Upper lobe of left lung (tissue), 6 donors: ENCODE measurements at places on chromosomes 11 and 22. TPM values are rescaled to one million over a fixed set of nuclear protein-coding genes. Genes with fewer than 3 reads are reported as not detected.
A peak's percentile ranks its signal among the peaks of the same experiment; 100 is the strongest.

DNA sequence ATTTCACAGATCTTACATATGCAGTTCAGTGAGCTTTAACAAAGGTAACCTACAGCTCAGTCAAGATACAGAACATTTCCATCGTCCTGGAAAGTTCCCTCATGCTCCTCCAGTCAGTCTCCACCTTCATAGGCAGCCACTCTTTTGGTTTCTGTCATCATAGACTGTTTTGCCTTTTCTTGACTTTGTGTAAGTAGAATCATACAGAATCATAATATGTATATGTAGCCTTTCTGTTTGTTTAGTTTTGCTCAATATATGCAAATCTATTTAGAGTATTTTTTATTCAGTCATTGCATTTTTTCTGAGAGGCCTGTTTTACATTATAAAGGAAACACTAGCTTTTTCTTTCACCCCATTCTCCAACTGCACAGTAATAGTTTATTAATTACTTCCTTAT is 15.0 kb upstream of the DNAJB7 start:
- H3K27me3 ChIP-seq = no peaks in the 10 kb centered on the region
- no peak overlapping the region for H3K27ac ChIP-seq
- H3K36me3 ChIP-seq = peaks cover 4% of the 10 kb centered on the region
- no peak overlapping the region for H3K4me3 ChIP-seq

GRCh38 chr11:61967924-61968757 is 707 bp upstream of the FTH1 start:
- peaks cover 77% of the 10 kb centered on the region for H3K4me1 ChIP-seq
- peaks cover 6% of the 10 kb centered on the region for H3K36me3 ChIP-seq
- H3K27ac ChIP-seq = peak overlapping the region; percentile 99
- H3K4me3 ChIP-seq = peak overlapping the region; percentile 79
- no peaks in the 10 kb centered on the region for H3K27me3 ChIP-seq

DNA sequence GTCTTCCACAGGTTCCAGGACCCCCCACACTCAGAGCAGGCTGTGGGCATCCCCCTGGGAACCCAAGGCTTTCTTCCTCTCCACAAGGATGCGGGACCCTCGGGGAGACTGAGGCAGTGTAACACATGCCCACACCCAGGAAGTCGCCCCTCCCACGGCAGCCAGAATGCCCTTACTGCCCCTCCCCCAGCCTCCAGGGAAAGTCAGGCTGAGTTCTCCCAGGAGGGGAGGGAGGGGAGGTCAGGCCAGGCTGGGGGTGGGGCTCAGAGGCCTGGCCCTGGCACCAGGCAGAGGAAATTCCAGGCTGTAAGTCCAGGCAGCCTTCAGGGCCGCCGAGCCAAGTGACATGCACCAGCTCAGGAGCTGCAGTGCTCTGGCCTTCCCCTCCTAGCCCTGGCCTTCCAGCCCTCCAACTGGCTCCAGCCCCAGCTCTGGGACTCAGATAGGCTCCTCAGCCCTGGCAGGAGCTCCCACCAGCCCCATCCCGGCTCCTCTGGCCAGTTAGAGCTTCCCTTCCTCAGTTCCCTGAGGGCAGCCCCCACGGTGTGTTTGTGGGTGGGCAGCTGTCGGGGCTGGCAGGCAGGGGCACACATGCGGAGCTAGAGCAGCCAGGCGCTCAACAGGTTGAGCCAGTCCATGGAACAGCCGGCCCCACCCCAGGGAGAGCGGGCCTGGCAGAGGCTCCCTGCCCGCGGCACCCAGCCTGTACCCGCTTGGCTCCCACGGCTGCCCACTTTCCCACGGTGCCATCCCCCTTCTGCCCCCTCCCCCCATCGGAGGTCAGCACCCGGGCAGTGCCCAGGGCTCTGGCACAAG is 3.6 kb downstream of the BCL9L start:
- peak; percentile 84 for DNase-seq
- H3K27me3 ChIP-seq = no peaks in the 10 kb centered on the region
- H3K36me3 ChIP-seq = no peaks in the 10 kb centered on the region
- H3K27ac ChIP-seq = peak overlapping the region; percentile 98
- peak overlapping the region; percentile 86 for H3K4me3 ChIP-seq

DNA sequence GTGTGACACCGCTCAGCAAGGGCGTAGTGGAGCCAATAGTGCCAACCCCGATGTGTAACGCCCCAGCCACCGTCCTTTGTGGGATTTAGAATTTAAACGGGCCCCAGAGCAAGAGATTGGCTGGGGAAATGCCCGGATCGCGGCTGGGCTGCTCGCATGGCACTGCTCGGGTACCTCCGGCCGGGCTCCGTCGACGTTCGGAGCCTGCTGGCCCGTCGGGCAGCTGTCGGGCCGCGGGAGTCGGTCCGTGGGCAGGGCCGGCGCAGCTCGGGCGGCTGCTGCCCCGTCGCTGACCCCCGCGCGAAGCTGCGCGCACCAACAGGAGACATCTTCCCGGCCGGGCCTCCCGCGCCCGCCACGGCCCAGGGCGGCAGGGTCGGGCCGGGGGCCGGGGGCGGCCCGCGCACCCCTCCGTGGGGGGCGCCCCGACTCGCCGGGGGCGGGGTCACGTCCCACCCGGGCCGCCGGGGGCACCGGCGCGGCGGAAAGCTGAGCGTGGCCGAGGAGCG is 1.3 kb upstream of the KDM2A start:
- H3K36me3 ChIP-seq = no peaks in the 10 kb centered on the region
- H3K4me1 ChIP-seq = peaks cover 33% of the 10 kb centered on the region
- peak overlapping the region; percentile 99 for H3K27ac ChIP-seq
- no peaks in the 10 kb centered on the region for H3K27me3 ChIP-seq
- DNase-seq = peak; percentile 91
- no peak overlapping the region for H3K4me3 ChIP-seq

DNA sequence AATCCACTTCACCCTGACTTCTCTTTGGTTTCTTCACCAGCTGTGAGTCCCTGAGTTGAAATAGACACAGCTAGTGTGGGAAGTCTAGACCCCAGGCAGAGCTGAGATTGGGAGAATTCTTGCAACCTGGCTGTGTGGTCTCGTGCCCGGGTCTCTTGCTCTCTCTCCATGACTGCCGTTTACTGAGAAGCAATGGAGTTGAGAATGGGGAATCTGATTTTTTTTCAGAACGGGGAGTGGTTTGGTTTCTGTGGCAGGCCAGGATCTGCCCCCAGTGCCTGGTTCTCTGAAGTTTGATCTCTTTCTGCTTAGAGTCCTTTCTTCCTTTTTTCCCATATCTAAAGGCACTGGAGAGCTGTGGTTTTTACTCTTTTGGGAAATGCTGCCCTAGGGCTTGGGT is 1.5 kb downstream of the SIDT2 start:
- no peak overlapping the region for H3K4me3 ChIP-seq
- H3K36me3 ChIP-seq = no peaks in the 10 kb centered on the region
- peak overlapping the region; percentile 85 for H3K27ac ChIP-seq
- no peaks in the 10 kb centered on the region for H3K27me3 ChIP-seq

DNA sequence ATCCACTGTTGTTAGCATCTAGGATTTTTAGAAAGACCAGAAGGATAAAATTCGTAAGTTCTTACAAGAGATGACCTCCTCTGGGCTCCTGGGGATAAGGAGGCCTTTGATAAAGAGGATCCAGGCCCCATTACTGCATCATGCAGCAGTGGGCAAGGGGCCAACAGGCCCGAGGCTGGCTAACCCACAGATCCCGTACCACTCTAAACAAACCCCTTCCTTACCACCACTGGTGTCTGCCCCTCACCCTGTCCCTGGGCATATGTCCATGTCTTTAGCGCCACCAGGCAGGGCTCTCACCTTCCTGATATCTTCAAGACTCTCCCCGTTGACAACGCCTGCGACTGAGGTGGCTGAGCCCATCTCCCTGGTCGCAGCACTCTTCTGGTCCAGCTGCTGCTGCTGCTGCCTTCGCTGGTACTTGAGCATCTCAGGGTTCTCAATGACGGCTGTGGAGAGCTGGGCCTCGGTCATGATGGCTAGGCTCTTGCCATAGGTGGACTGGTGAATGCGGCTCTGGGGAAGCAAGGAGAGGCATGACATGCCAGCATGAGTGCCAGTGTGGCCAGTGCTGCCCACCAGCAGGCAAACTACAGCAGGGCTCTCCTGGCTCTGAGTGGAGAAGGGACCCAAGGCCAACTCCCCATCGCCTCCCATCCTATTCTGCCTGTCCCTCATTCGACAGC is 46.2 kb downstream of the HIRA start:
- no peaks in the 10 kb centered on the region for H3K27me3 ChIP-seq
- no peak overlapping the region for H3K4me3 ChIP-seq
- H3K36me3 ChIP-seq = peaks cover 83% of the 10 kb centered on the region
- DNase-seq = no peak
- H3K27ac ChIP-seq = no peak overlapping the region

DNA sequence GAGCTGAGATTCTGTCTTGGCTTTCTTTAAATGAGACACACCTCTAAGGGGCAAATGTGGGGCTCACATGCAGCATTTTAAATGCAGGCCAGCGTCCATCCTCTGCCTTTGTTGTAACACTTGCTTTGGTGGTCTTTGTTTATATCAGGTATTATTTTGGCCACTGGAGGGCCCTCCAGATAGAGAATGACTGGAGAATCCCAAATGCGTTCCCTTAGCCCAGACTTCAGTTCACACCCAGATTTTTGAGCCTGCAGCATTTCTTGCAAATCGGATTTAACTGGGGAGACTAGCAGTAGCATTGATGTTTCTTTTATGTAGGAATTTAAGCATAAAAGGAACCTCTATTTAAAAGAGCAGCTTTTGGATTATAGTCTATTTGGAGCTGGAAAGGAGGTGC is 200.2 kb upstream of the SORL1-AS1 start:
- no peak for DNase-seq
- H3K27ac ChIP-seq = no peak overlapping the region
- no peaks in the 10 kb centered on the region for H3K27me3 ChIP-seq
- H3K4me3 ChIP-seq = no peak overlapping the region
- no peaks in the 10 kb centered on the region for H3K36me3 ChIP-seq
- H3K4me1 ChIP-seq = peaks cover 22% of the 10 kb centered on the region

DNA sequence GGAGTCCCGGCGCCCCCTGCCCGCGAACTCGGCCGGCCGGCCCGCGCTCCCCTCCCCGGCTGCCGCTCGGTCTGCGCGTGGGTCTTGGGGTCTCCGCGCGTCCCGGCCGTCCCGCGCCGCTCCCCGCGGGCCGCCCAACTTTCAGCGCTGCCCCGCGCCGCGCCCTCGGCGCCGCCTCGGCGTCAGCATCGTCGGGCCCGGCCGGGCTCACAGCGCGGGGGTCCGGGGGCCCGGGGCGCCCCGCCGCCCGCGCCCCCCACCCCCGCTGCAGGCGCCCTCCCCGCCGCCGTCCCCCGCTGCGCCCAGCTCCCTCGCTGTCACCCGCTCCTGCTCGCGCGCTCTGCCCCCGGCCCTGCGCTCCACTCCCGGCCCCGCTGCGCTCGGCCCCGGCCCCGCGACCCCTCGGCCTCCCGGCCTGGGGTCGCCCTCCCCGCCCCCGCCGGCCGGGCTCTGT is at the start of gene KCNJ4:
Gene KCNJ4, minus strand, starts transcription at position 124 of the 454 bp plus-strand sequence. CDS start 27,067 bp downstream, outside the sequence.
- H3K4me3 ChIP-seq = peak within 1 kb of the TSS; percentile 41
- no peak within 1 kb of the TSS for H3K27ac ChIP-seq
- no peak for DNase-seq
- H3K36me3 ChIP-seq = no peaks in the 10 kb centered on the region

GRCh38 chr11:130629039-130629438 is 180.6 kb downstream of the ADAMTS15 start:
- H3K36me3 ChIP-seq = no peaks in the 10 kb centered on the region
- no peaks in the 10 kb centered on the region for H3K27me3 ChIP-seq
- DNase-seq = no peak

DNA sequence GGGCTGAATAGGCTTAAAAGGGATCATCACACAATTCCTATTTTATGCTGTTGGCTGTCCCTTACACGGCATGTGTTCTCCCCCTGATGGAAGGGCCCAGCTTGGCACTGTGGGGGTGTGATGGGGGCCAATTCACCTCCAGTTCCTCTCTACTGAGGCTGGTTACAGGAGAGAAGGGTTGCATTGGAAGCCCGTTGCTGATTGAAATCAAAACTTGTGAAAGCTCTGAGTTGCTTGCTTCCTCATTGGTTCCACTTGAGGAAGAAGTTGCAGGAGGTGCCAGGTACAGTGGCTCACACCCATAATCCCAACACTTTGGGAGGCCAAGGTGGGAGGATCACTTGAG is 13.3 kb upstream of the PRG2 start:
- H3K27me3 ChIP-seq = no peaks in the 10 kb centered on the region
- H3K36me3 ChIP-seq = peaks cover 16% of the 10 kb centered on the region
- H3K27ac ChIP-seq = no peak overlapping the region
- H3K4me1 ChIP-seq = peaks cover 16% of the 10 kb centered on the region
- DNase-seq = no peak

- no peak overlapping the region for H3K27ac ChIP-seq
- no peak overlapping the region for H3K4me3 ChIP-seq
- H3K27me3 ChIP-seq = no peaks in the 10 kb centered on the region
- no peak for DNase-seq
- no peaks in the 10 kb centered on the region for H3K4me1 ChIP-seq
Observed at GRCh38 chr11:81569999-81570398, 1163.7 kb downstream of the FAM181B start.

DNA sequence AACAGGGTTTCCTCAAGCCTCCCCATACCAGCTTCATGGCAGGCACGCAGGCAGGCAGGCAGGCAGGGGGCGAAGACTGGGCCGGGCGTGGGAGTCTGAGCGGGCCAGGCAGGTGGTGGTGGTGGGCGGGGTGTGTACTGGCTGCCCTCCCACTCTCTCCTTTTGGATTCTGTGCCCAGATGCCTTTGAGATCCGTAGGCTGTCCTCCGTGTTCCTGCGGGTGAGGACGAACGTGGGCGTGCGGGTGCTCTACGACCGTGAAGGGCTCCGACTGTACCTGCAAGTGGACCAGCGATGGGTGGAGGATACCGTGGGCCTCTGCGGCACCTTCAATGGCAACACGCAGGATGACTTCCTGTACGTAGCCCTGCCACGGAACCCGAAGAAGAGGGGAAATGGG is 23.0 kb downstream of the OTOG start:
- H3K36me3 ChIP-seq = no peaks in the 10 kb centered on the region
- no peak for DNase-seq
- H3K27ac ChIP-seq = no peak overlapping the region
- H3K4me3 ChIP-seq = no peak overlapping the region

GRCh38 chr11:44940404-44940803 is 10.3 kb downstream of the TP53I11 start:
- H3K4me3 ChIP-seq = no peak overlapping the region
- peaks cover 24% of the 10 kb centered on the region for H3K36me3 ChIP-seq
- H3K27me3 ChIP-seq = no peaks in the 10 kb centered on the region
- H3K4me1 ChIP-seq = peaks cover 15% of the 10 kb centered on the region
- no peak overlapping the region for H3K27ac ChIP-seq

- H3K36me3 ChIP-seq = no peaks in the 10 kb centered on the region
- H3K27me3 ChIP-seq = no peaks in the 10 kb centered on the region
- H3K4me3 ChIP-seq = no peak overlapping the region
- H3K4me1 ChIP-seq = no peaks in the 10 kb centered on the region
- DNase-seq = no peak
- no peak overlapping the region for H3K27ac ChIP-seq
Observed at GRCh38 chr22:33397381-33397907, 339.3 kb upstream of the SYN3 start.

- no peaks in the 10 kb centered on the region for H3K27me3 ChIP-seq
- no peak overlapping the region for H3K4me3 ChIP-seq
- DNase-seq = no peak
- H3K27ac ChIP-seq = no peak overlapping the region
- no peaks in the 10 kb centered on the region for H3K4me1 ChIP-seq
Observed at GRCh38 chr11:19379465-19379864, 138.7 kb upstream of the E2F8 start.

The KDM4E gene
- total RNA-seq = not detected

The CLMP gene
- total RNA-seq = 22.0 TPM

The CD248 gene
- 5.2 TPM for total RNA-seq

The CREB3L1 gene
- 66.8 TPM for total RNA-seq

The OVOL1 gene
- total RNA-seq = under 0.01 TPM

The LIF gene
- 2.1 TPM for total RNA-seq

The CBLIF gene
- total RNA-seq = not detected

The OR4C46 gene
- not detected for total RNA-seq

The VWA5A gene
- total RNA-seq = 32.5 TPM
